ENCODE measurements at places on chromosomes 2 and 18. TPM values are rescaled to one million over a fixed set of nuclear protein-coding genes. Genes with fewer than 3 reads are reported as not detected.

DNA sequence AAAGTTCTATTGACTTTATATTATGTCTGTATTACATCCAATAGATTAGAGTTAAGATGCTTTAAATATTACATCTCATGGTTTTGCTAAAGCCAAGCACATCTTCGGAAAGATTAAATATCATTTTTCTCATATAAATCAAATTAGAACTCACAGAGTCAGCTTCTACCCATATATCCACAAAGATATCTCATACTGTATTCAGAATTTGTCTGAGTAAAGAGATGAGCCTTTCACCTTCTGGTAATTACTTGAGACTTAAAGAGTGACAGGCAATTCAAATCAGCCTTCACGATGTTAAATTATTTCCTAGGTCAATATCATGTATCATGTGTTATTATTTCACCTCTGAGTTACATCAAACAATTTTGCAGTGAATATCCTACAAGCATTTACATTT is 13.0 kb downstream of the CCDC178 start:
- H3K4me3 ChIP-seq = no peak overlapping the region
- H3K36me3 ChIP-seq = no peaks in the 10 kb centered on the region
- no peak overlapping the region for H3K27ac ChIP-seq
- DNase-seq = no peak
- H3K4me1 ChIP-seq = no peaks in the 10 kb centered on the region

HNRNPA3 gene
- total RNA-seq = 79.8 TPM

DNA sequence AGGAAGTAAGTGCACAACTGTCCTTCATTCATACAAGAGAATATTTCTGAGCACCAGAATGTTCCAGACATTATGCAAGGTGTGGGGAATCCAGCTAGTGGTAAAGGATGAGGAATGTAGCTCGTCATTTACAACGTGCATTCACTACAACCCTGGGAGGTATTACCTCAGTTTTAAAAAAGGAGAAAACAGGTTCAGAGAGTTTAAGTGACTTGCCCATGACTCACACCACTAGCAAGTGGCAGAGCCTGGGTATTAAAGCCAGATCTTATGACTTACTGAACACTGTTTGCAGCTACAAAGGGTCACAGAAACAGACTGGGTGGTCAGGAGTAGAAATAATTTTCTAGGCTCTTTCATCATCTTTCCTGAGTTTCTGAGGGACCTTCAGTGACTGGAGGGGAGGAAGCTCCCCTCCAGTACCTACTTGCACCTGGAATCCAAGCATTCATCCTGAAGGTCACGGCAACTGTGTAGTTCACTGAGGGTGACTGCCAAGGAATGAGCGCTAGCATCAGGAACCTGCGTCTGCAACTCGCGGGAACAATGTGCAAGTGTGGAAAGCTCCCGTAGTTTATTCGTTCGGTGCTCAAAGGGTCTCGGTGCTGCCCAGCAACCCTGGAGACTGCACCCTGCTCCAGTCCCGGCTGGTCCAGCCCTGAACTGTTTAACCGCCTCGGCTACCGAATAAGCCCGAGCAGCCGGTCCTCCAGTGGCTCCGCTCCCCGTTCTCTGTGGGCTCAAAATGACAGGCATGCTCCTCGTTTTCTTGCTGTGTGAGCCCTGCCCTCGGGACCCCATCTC is 647 bp downstream of the CCDC121 start:
- peaks cover 41% of the 10 kb centered on the region for H3K4me1 ChIP-seq
- H3K27me3 ChIP-seq = no peaks in the 10 kb centered on the region
- H3K27ac ChIP-seq = peak overlapping the region; percentile 84

DNAJC5G gene
- not detected for total RNA-seq

DNA sequence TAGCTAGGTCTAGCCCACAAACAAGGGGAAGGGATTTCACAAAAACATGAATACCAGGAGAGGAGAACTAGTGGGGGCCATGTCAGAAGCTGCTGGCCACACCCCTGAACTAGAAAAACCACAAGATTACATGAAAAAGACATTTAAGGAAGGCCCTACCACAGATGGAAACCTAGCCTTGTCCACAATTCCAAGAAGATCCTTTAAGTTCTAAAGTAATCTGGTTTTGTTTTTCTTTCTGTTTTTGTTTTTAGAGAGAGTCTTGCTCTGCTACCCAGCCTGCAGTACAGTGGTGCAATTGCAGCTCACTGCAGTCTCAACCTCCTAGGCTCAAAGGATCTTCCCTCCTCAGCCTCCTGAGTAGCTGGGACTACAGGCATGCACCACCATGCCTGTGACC is 34.2 kb upstream of the CAB39 start:
- peak overlapping the region; percentile 10 for H3K27ac ChIP-seq
- no peaks in the 10 kb centered on the region for H3K4me1 ChIP-seq
- no peaks in the 10 kb centered on the region for H3K36me3 ChIP-seq

- H3K27me3 ChIP-seq = no peaks in the 10 kb centered on the region
- no peak for DNase-seq
- H3K4me1 ChIP-seq = no peaks in the 10 kb centered on the region
- H3K27ac ChIP-seq = no peak overlapping the region
Measured at GRCh38 chr2:199019898-199020507, 437.7 kb downstream of the SATB2 start.

DNA sequence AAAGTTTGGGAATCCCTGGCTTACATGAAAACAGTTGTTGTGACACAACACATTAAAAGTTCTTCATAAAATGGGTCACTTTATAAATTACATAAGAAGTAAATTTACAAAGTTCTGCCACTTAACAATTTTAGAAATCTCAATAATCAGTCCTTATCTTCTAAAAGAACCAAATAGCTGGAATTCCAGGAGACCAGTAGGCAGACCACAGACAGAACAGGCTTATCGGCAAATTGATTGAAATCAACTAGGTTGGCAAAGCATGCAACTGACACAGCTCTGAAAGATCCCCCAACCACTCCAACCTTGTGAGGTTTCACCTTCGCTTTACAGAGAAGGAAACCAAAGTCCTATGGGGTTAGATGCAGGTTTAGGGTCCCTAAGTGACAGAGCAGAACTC is 103.0 kb downstream of the DNER start:
- no peak overlapping the region for H3K4me3 ChIP-seq
- H3K27ac ChIP-seq = no peak overlapping the region
- no peaks in the 10 kb centered on the region for H3K36me3 ChIP-seq

DNA sequence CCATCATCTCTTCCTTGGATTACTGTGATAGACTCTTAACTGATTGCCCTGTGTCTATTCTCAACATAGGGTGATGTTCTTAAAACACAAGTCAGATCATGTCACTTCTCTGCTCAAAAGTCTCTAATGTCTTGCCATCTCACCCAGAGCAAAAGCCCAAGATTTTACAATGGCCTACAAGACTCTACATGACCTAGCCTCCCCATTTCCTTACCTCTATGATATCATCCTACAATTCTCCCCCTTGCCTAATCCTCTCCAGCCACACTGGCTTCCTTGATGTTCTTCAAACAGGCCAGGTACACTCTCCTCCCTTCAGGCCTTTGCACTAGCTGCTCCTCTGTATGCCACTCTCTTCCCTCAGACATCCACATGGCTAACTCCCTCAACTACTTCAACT is 55.1 kb downstream of the ROCK1 start:
- H3K4me1 ChIP-seq = peaks cover 82% of the 10 kb centered on the region
- H3K27ac ChIP-seq = no peak overlapping the region
- H3K36me3 ChIP-seq = peaks cover 6% of the 10 kb centered on the region
- DNase-seq = no peak
- no peaks in the 10 kb centered on the region for H3K27me3 ChIP-seq

MYO7B gene
- total RNA-seq = 50.1 TPM

CMPK2 gene
- 14.6 TPM for total RNA-seq

DNA sequence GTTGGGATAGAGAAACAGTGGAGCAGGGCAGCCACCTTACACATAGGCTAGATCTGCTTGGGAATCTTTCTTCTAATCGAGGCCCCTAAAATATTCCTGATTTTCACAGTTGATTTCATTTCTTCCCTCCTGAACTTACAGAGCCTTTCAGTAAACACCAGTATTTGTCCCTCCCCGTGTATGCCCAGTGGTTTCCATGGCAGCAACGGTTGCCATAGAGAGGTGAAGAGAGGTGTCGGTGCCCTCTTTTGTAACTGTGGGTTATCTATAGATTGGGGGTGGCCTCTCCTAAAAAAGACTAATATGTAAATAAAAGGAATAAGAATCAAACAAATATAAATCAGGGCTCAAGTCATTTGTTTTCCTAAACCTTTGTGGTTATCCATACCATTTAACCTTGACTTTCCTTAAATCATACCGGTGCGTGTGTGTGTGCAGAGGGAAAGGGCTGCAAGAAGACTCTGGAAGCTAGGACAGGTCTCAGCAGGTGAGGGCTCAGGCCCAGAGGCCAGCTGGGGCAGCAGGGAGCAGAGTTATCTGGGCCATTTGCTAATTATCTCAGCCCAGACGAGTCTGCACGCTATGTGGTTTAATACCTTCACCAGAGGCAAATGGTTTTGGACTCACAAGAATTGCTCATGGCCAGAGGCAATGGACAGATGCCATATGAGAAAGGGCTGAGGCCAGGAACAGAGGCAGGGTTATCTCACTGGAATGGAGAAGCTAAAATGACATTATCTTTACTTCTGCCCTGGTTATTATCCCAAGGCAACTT is 35.5 kb downstream of the LIPG start:
- no peak overlapping the region for H3K27ac ChIP-seq
- H3K4me1 ChIP-seq = no peaks in the 10 kb centered on the region
- H3K4me3 ChIP-seq = no peak overlapping the region
- no peaks in the 10 kb centered on the region for H3K36me3 ChIP-seq

- H3K4me3 ChIP-seq = no peak overlapping the region
- no peaks in the 10 kb centered on the region for H3K4me1 ChIP-seq
- no peak overlapping the region for H3K27ac ChIP-seq
- DNase-seq = no peak
- no peaks in the 10 kb centered on the region for H3K27me3 ChIP-seq
Measured at GRCh38 chr2:128263902-128264331, 54.8 kb downstream of the HS6ST1 start.

KIAA2012 gene
- total RNA-seq = not detected

DNA sequence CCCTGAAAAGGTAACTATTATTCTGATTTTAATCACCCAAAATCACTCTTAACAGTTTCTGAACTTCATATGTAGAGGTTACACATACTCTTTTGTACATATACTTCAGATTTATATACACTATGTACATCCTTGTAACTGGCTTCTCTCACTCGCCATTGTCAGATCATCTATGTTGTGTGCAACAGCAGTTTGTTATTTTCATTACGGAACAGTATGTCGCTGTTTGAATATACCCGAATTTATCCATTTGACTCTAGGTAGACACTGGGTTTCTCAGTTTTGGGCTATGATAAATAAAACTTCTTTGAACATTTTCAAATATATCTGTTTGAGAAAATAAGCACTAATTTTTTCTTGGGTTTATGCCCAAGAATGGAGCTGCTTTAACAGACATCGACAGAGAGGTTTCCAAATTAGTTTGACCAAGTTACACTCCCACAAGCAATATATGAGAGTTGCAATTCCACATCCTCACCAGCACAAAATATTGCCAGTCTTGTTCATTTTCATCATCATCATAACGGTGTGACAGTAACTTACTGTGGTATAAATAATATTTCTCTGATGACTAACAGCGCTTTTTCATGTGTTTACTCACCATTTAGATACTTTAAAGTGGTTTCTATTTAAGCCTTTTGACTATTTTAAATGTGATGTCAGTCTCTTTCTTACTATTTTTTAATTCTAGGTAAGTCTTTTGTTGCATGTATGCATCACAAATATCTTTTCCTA is 80.9 kb downstream of the SMC6 start:
- H3K36me3 ChIP-seq = peaks cover 34% of the 10 kb centered on the region
- no peak for DNase-seq
- H3K27ac ChIP-seq = no peak overlapping the region
- H3K4me3 ChIP-seq = no peak overlapping the region
- no peaks in the 10 kb centered on the region for H3K27me3 ChIP-seq

- no peaks in the 10 kb centered on the region for H3K27me3 ChIP-seq
- peaks cover 18% of the 10 kb centered on the region for H3K36me3 ChIP-seq
- H3K4me1 ChIP-seq = peaks cover 45% of the 10 kb centered on the region
- H3K27ac ChIP-seq = peak overlapping the region; percentile 97
- peak; percentile 78 for DNase-seq
Measured at GRCh38 chr18:5237083-5237722, 40.1 kb upstream of the AKAIN1 start.

DNA sequence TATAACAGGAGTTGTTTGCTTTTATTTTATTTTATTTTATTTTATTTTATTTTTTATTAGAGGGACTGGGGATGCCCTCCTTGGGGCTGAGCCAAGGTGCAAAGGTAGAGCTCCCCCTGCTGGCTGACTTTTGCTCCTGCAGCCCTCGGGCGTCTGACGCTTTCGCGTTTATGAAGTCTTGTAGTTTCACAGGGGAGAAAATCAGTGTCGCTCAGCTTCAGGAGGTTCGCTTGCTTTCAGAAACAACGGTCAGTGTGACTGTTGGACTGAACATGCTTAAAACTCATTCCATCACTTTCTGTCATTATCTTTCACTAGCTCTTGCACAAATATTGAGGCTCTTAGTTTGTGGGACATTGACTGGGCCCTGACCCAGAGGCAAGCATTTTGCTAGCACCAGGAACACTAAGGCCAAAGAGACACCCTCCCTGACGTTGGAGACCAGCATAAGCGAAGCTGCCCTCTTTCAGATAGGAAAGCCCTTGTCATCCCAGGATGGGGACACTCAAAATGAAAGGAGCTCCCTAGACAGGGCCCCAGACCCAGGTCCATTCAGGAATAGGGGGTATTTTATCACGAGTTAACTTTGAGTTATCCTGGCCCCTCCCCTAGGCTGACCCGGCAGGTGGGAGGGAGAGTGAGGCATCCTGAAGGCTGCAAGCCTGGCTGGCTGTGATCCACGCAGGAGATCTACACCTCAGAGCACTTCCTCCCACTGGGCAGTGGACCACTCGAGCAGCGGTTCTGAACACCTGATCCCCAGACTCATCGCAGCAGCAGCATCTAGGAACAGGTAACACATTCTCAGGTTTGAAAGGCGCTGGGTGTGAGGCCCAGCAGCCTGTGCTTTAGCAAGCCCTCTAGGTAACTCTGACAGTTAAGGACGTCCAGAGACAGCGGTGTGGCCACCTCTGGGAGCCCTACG is 34.4 kb downstream of the LGALSL start:
- H3K4me1 ChIP-seq = peaks cover 21% of the 10 kb centered on the region
- DNase-seq = peak; percentile 92
- no peak overlapping the region for H3K27ac ChIP-seq
- no peak overlapping the region for H3K4me3 ChIP-seq

GRCh38 chr2:234339501-234339900 is 157.4 kb downstream of the ARL4C start:
- no peak overlapping the region for H3K4me3 ChIP-seq
- DNase-seq = no peak
- H3K36me3 ChIP-seq = no peaks in the 10 kb centered on the region
- peaks cover 9% of the 10 kb centered on the region for H3K4me1 ChIP-seq
- H3K27me3 ChIP-seq = peaks cover 11% of the 10 kb centered on the region

All from spleen (tissue), 13 donors.